ENCODE measurements at places on chromosomes 7 and 10.

DNA sequence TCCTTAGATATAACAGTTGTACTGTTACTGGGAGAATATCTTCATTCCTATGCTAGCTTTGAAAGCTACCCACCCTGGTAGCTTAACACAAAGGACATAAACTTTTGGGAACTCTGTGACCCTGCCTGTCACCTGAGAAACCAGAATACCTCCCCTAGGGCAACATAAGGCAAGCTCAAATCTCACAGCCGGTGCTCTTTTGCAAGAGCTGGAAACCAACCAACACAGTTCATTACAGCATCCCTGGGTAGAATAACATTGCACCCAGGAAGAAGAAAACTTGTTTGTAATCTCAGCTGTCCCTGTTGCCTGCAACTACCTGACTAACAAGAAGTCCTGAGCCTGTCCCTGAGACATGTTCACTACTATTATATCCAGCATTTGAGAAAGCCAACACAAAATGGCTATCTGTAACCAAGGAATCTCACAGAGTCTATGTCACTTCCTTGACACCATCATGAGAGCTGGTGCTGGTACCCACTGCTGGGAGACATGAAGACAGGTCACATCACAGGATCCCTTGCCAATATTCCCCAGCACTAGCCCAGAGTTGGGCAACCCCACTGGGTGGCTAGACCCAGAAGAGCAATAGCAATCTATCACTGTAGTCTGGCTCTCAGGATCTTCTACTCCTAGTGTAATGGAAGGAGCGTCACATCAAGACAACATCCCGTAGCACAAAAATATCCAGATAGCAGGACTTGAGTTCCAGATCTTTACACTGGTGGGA is 31.3 kb downstream of the AKR1C3 start:
- no peak for DNase-seq

DNA sequence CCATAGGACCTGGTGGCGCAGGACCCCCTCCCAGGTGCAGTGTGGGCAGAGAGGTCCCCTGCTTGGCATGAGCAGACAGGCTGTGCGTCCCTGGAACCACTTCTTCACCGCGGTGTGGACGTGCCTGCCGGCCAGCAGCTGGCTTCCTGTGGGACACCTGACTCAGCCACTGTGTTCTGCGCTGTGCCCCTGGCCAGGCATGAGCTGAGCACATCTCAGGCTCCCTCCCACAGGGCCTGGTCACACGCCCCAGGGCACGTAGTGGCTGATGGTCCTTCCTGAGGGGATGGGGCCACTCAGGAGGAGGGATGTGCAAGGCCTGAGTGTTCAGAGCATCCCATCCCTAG is 3.5 kb upstream of the DEPP1 start:
- DNase-seq: no peak

DNA sequence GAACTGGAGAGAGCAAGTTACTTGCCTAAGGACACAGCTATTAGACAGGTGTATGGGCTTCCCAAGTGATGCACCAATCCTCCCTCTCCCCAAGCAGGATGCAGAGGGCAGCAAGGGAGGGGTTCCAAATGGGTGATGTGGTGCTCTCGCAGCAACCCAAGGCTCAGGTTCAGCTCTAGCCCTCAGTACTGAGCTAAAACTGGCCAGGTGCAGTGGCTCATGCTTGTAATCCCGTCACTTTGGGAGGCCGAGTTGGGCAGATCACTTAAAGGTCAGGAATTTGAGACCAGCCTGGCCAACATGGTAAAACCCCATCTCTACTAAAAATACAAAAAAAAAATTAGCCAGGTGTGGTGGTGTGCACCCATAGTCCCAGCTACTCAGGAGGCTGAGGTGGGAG is 40.7 kb downstream of the GPRIN2 start:
- no peak for DNase-seq

DNA sequence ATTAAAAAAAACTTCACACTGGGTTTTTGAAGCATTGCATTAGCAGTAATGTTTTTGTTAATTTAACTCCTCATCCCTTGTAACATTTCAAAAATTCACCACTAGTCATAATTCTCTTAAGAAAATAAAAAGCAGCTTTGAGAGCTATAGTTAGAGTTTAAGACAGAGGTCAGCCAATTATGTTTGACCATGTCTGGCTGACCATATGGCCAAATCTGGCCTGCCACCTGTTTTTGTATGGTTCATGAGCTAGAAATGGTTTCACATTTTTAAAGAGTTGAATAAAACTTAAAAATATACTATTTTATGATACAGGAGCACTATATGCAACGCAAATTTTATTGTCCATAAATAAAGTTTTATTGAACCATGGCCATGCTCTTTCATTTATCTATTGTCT is 73.0 kb upstream of the LRRTM3 start:
- no peak for DNase-seq

GRCh38 chr10:116241085-116241484 is 31.9 kb downstream of the GFRA1 start:
- DNase-seq: no peak

GRCh38 chr10:117460846-117461765 is 81.4 kb upstream of the EMX2 start:
- no peak for DNase-seq

DNA sequence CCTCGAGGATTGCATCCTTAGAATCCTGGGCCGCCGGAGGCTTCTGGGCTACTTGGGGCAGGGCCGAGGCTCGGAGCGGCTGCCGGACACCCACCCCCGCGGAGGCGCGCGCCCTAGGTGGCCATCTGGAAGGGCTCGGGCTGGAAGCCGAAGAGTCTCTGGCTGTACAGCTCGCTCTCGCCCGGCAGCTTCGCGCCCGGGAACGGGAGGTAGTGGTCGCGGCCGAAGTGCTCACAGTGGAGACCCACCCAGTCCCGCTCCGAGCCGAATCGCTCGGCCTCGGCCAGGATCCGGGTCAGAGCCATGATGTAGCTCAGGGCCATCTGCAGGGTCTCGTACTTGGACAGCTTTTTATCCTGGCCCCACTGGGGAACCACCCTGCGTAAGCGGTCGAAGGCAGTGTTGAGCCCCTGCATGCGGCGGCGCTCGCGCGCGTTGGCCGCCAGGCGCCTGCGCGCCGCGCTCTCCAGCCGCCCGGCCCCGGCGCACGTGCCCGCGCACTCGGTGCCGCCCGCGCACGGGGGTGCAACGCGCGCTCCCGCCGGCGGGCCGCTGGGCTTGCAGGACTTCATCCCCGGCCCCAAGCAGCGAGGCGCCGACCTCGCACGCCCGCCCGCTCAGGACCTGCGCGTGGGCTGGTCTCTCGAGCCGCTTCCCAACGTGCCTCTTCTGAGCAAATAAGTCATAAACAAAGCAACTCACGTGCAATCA is 652 bp downstream of the ATOH7 start:
- peak; percentile 15 for DNase-seq

GRCh38 chr10:76984559-76985443 is 652.8 kb downstream of the KCNMA1 start:
- DNase-seq: peak; percentile 45

GRCh38 chr10:87519582-87519981 is 14.9 kb downstream of the MINPP1 start:
- no peak for DNase-seq

DNA sequence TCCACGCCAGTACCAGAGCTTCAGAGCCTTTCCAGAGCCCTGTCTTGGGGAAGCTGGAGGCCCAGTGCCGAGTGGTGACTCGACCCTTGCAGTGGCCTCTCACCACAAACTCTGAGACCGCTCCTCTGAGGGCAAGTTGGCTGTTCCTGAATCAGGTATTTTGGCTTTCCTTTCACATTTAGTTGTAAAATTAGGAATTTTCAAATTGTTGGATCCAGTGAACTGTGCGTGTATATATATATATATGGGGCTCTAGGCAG is 128.7 kb upstream of the UNC5B start:
- no peak for DNase-seq

GRCh38 chr7:100680576-100681271 is 7.2 kb downstream of the GNB2 start:
- no peak for DNase-seq

- no peak for DNase-seq
These were observed 256.3 kb downstream of the GRID1 start for GRCh38 chr10:86110156-86110786.

DNA sequence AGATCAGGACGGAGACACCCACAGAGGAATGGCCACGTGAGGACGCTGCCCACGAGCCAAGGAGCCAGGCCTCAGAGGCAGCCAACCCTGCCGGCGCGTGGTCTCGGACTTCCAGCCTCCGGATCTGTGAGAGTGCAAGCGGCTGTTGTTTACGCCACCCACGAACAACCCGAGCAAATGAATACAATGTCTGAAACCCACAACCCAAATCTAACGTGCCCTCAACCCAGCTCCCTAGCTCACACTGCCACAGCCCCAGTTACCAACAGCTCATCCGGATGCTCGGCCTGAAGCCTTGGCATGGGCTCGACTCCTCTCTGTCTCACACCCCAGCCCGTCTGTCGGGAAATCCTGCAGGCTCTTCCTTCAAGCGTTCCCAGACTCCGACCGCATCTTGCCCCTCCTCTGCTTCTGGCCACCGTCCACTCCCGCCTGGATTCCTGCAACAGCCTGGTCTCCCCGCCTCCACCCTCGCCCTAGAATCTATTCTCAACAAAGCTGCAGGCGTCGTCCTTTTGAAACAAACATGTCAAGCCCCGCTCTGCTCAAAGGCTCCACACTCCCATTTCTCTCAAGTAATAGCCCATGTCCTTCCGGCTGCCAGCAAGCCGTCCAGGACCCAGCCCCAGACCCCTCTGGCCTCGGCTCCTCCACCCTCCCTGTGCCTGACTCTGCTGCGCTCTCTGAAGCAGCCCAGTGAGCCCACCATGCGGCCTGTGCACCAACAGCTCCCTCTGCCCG is 35.3 kb downstream of the STK32C start:
- DNase-seq: no peak

- DNase-seq: no peak
These were observed 148.2 kb downstream of the CHN2 start for GRCh38 chr7:29342761-29343160.

GRCh38 chr10:72659694-72660093 is 32.2 kb upstream of the MCU start:
- DNase-seq: no peak

GRCh38 chr7:75531359-75531821 is 39.3 kb downstream of the SPDYE5 start:
- DNase-seq: no peak

- no peak for DNase-seq
These were observed 240.0 kb downstream of the TEX36 start for GRCh38 chr10:125442856-125443540.

DNA sequence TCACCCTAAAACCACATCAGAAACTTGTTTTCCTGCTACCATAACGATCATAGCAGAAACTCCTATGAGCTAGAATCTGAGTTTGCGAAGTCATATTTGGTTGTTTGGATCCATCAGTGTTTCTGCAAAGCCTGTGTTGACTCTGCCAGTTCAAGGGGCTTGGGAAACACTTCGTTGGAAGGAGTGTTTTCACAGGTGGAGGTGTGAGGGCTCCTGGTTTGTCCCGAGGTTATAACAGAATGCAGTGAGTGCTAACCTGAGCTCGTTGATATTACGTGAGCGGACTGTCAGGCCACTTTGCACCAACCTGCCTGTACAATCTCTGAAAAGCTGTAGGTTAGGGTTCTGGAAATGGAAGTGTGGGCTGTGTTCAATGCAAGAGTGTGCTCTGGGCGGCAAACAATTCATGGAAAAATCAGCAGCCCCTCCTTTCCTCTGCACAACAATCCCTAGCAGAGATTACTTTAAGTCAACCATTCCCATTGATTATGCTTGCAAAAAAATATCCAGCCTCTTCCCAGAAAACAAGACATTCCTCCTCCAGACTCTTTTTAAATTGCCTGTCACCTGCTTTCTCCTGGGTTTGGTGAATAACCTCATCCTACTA is 622.0 kb downstream of the TYW1 start:
- no peak for DNase-seq

DNA sequence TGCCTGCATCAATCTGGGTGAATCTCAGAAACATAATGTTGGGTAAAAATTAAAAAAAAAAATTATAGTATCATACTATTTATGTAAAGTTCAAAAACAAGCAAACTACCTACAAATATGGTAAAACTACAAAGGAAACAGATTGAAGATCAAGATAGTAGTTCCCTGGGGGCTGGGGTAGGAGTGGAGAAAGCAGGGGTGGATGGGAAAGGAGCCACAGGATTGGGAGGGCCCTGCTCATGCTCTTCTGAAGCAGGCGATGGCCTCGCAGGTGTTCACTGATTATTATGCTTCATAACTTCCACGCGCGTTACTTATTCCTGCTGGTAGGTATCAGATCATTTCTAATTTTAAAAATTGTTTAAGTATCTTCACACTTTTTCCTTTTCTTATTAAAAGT is 96.0 kb upstream of the GATA3 start:
- no peak for DNase-seq

DNA sequence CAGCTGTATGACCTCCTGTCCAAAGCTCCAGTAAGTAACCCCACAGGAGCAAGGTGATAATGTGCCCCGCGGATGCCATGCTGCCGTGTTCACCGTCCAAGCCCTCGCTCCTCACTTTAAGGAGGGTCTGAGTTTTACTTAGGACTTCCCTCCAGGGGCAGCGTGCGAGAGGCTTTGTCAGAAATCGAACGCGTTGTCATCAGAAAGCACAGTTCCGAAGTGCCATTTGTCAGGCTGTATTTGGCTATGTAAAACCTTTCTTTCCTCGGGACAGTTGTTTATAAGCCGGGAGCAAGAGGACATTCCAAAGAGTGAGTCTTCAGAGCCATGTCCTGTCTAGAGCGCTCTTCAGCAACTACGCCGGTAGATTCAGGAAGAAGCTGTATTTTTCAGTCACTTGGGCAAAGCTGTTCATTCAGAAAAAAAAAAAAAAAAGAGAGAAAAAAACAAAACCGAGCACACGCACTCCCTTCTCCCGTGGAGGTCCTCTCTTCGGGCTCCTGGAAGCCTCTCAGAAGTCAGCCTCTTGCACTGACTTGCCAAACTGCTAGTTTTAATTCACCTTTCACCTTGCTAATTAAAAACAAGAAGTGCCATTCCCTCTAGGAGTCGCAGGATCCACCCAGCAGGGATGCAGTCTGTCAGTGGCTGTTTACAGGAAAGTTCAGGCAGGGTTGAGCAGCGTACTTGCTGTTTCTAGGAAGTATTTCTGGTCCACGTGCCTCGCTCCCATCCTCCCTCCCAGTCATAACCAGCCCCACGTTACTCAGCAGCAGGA is at the start of gene SEMA3E:
SEMA3E (minus strand) TSS at position 676 of the 778 bp plus-strand sequence.
- DNase-seq: no peak

GRCh38 chr7:157499835-157500153 is 163.0 kb downstream of the DNAJB6 start:
- DNase-seq: no peak

DNA sequence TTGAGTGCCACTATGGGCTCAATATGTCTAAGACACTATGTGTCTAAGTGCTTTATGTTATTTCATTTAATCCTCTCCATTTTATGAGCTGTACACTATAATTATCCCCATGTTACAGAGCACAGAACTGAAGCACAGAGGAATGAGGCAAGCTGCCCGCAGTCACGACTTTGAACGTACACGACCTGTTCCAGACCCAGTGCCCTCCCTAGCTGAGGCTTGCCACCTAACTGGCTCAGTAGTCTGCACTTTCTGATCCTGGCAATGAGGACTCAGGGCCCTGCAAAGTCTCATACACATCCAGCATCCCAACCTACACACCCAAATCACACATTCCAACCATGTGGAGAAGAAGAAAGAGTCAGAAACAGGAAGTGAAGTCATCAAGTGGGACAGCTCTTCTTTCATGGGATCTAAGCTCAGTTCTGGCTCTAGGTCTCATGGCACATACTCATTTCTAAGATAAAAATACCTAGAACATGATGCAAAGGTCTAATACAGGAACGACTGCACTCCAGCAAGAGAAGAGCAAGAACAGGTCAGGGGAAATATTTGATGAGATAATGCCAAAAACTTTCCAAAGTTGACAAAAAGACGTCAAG is 42.4 kb upstream of the DDC start:
- DNase-seq: no peak

Data from stimulated activated CD4-positive, alpha-beta T cell treated with anti-CD3 and anti-CD28 coated beads, TNF-alpha, amount 100 ng/mL, for 48 hours (primary cell).